ENCODE measurements at places on chromosomes 12 and 14. TPM values are rescaled to one million over a fixed set of nuclear protein-coding genes. Genes with fewer than 3 reads are reported as not detected.

Gene INF2
- 187 TPM for total RNA-seq

Gene CCDC175
- 0.42 TPM for total RNA-seq

Gene GAS2L3
- total RNA-seq, result 16.0 TPM

Gene OR10A7
- total RNA-seq, result not detected

Gene TTC6
- total RNA-seq, result 6.7 TPM

Gene PTPRO
- 21.9 TPM for total RNA-seq

Gene PLA2G1B
- not detected for total RNA-seq

Gene SLC7A8
- 18.2 TPM for total RNA-seq

Gene RASSF9
- total RNA-seq, result 0.89 TPM

Gene TRIM9
- 6.2 TPM for total RNA-seq

Gene FKBP11
- total RNA-seq, result 21.3 TPM

Gene MMP17
- total RNA-seq, result 0.76 TPM

Gene GDF3
- not detected for total RNA-seq

Gene FAM181A
- not detected for total RNA-seq

Gene ALX1
- total RNA-seq, result not detected

Gene KRT6A
- total RNA-seq, result not detected

Gene TAS2R43
- not detected for total RNA-seq

Gene KCNJ8
- 0.46 TPM for total RNA-seq

Gene CCDC38
- not detected for total RNA-seq

Gene ASCL1
- total RNA-seq, result 0.47 TPM

Gene DBX2
- total RNA-seq, result not detected

Gene FGF6
- not detected for total RNA-seq

Gene GPR68
- 0.87 TPM for total RNA-seq

Gene LGMN
- 70.8 TPM for total RNA-seq

Gene TESPA1
- 0.55 TPM for total RNA-seq

Gene NTF3
- total RNA-seq, result 0.59 TPM

Gene SLC39A5
- 152 TPM for total RNA-seq

Gene ZDHHC22
- not detected for total RNA-seq

Gene E2F7
- total RNA-seq, result 3.3 TPM

Gene PLCZ1
- not detected for total RNA-seq

Gene STAB2
- total RNA-seq, result 2.0 TPM

Gene LRIG3
- 83.4 TPM for total RNA-seq

Gene ETFBKMT
- 2.9 TPM for total RNA-seq

Gene KRT73
- total RNA-seq, result not detected

Gene SERPINA5
- total RNA-seq, result 0.46 TPM

Gene CLEC2B
- 4.8 TPM for total RNA-seq

Gene B4GALNT1
- 0.98 TPM for total RNA-seq

Gene C14orf132
- 6.7 TPM for total RNA-seq

Gene PTPN6
- 40.0 TPM for total RNA-seq

Gene MAP1LC3B2
- 2.6 TPM for total RNA-seq

Gene SMCO2
- total RNA-seq, result not detected

Gene EIF4B
- 389 TPM for total RNA-seq

Gene FNTB
- 11.0 TPM for total RNA-seq

Gene PAH
- not detected for total RNA-seq

Gene NINJ2
- 5.5 TPM for total RNA-seq

Gene TSPAN19
- total RNA-seq, result not detected

Gene NAV3
- total RNA-seq, result 1.3 TPM

Gene ERP29
- total RNA-seq, result 113 TPM

Gene GNB3
- total RNA-seq, result 1.1 TPM

Gene GLIPR1L1
- not detected for total RNA-seq

Gene TPH2
- not detected for total RNA-seq

Gene GPR132
- total RNA-seq, result 0.73 TPM

Gene RBP5
- total RNA-seq, result 2.0 TPM
